Umbilical cord (tissue), 2 donors: ENCODE measurements at places on chromosomes 13 and 19. TPM values are rescaled to one million over a fixed set of nuclear protein-coding genes. Genes with fewer than 3 reads are reported as not detected.

- no peak for DNase-seq
Measured at GRCh38 chr19:47651691-47652090, 42.8 kb downstream of the BICRA start.

GRCh38 chr19:633786-634639 is 676 bp upstream of the POLRMT start:
- DNase-seq, result no peak

GRCh38 chr19:47489072-47489914 is 5.3 kb upstream of the KPTN start:
- no peak for DNase-seq

Gene FUT1
- 1.4 TPM for total RNA-seq

GRCh38 chr13:74101436-74101835 is 32.8 kb downstream of the KLF12 start:
- DNase-seq, result no peak

DNA sequence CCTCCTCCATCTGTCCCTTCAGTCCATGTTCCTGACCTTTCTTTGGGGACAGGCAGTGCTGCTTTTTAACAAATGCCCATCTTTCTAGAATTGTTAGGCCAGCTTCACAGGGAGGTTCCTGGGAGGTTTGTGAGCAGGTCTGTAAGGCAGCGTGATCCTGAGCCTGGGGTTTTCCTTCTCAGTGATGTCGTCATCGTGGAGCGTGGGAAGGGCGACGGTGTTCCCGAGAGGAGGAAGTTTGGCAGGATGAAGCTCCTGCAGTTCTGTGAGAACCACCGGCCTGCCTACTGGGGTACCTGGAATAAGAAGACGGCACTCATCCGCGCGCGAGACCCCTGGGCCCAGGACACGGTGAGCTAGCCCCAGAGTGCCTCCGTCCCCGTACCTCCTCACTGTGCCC is 26.8 kb downstream of the CHAF1A start:
- no peak for DNase-seq

Gene CEACAM20
- total RNA-seq, result not detected

GRCh38 chr13:70484931-70485330 is 376.7 kb upstream of the KLHL1 start:
- DNase-seq, result no peak

DNA sequence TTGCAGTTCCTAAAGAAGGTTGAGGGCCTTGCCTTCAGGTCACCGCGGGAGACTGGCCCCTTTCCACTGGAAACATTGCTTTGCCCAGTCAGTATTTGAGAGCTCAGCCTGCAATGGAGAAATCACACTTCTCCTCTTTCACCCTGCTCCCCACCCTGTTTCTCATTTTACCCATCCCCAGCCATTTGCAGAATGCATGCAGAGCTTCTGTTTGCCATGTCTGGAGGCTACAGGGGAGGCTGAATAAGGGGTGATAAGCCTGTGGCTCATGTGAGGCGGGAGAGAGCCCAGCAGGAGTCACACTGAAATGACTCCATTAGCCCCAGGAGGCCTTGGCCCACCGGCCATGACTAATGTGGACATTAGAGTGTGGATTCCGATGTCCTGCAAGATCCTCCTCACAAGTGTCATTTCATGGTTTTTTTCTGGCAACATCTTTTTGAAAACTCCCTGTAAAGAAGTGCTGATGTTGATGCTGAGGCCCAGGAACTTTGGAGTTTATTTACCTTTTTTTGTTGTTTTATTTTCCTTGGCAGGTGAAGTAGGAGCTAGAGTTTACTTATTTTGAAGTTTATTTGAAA is 6.3 kb downstream of the SPINT2 start:
- no peak for DNase-seq

- DNase-seq, result peak; percentile 83
Measured at GRCh38 chr19:48391100-48392005, at the start of gene KDELR1. KDELR1 (minus strand) TSS chr19:48391551; CDS start chr19:48391358, 193 bp downstream.

Gene ZNF525
- total RNA-seq, result 24.3 TPM

Gene MEDAG
- 61.2 TPM for total RNA-seq

DNA sequence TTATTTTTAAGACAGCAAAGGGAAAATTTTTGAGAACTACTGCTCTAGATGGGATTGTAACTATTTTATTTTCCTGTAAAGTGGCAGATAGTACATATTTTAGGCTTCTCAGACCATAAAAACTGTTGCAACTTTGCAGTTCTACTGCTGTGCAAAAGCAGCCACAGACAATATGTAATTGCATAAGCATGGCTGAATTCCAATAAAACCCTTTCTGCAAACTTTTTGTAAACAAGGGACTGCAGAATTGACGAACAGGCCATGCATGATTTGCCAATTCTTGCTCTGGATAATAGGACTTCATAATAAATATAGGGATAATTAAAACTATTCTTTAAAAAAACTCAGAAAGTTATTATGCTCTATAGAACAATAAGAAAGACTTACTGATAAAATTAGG is 149.1 kb downstream of the SLITRK5 start:
- peak; percentile 44 for DNase-seq

DNA sequence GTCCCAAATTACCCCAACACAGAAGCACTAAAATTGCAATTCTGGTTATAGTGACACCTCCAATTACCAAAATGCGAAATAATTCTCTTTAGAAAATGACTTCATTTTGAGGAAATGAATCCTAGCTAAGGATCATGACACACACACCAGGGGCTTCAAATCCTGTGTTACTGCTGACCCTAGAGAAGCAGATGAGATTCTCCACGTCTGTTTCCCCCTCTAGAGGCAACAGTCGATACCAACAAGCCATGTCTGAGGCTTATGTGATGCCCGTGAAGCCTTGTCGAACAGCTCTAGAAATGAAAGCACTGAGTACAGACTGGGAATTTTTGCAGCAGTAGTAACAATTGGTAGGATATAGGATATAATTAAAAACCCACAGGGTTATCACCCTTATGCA is 153.6 kb upstream of the TMTC4 start:
- DNase-seq, result no peak

DNA sequence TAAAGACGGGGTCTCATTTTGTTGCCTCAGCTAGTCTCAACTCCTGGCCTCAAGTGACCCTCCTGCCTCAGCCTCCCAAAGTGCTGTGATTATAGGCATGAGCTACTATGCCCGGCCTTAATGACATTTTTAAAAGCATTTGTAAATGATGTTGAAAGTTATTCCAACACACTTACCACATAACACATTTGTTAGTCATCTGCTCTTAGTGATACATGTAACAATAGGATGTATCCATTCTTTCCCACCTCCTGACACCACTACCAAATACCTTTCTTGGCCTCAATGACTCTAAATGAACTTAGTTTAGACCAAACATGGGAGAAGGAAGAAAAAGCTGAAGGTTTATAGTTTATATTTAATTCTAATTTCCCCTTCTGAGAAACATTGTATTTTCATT is 59.8 kb upstream of the MEDAG start:
- no peak for DNase-seq

Gene LRP3
- 12.5 TPM for total RNA-seq

GRCh38 chr13:45681113-45681512 is 21.0 kb upstream of the CBY2 start:
- peak; percentile 32 for DNase-seq

DNA sequence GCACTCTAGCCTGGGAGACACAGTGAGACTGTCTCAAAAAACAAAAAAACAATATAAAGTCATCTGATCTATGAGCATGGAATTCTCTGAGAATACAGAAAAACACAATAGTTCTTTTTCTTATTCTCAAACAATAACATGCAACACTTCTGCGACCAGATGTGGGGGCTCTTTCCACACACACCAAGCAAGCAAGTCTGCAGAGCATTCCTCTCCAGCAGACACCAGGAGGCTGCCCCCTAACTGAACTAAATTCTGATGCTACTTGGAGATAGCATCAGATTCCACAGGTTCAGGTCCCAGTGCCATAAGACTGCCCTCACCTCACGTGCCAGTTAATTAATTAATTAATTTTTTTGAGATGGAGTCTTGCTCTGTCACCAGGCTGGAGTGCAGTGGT is 27.7 kb downstream of the ZNF101 start:
- DNase-seq, result no peak

- no peak for DNase-seq
Measured at GRCh38 chr19:51079481-51080110, 3.1 kb downstream of the KLK14 start.

Gene GATAD2A
- total RNA-seq, result 10.4 TPM

DNA sequence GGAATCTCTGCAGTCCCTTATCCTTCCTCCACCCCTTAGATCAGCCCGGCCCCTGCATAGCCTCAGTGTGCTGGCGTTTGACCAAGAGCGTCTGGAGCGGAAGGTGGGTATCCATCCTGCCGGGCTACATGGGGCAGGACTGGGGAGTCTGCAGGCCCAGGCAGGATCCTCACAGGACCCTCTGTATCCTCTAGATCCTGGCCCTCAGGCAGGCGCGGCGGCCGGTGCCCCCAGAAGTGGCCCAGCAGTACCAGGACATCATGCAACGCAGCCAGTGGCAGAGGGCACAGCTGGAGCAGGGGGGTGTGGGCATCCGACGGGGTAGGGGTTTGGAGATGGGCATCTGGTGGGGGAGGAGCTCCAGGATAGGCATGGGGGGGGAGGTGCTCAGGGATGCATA is 8.9 kb downstream of the PODNL1 start:
- DNase-seq, result peak; percentile 48

GRCh38 chr13:45825387-45825650 is 26.2 kb downstream of the SIAH3 start:
- no peak for DNase-seq

Gene RFPL4A
- not detected for total RNA-seq

- DNase-seq, result no peak
Measured at GRCh38 chr19:38317104-38317612, 1.4 kb upstream of the YIF1B start.
